ENCODE measurements at places on chromosomes 2 and 18.

DNA sequence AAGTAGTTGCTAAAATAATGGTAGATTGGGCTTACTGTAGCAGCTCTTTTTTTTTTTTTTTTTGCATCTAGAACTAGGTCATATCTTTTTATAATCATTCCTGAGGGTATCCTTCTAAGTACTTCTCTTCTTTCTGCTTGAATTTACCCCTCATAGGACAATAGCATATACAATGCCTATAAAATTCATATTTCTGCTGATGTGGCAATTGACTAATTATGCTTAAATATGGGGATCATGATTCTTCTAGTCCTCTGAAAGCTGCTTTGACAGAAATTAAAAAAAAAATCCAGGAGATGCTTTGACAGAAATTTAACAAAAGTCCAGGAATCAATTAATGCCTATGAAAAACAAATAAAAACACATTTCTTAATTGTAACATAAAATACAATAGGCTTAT, 358.4 kb downstream of the CCDC85A start:
- no peak for DNase-seq

DNA sequence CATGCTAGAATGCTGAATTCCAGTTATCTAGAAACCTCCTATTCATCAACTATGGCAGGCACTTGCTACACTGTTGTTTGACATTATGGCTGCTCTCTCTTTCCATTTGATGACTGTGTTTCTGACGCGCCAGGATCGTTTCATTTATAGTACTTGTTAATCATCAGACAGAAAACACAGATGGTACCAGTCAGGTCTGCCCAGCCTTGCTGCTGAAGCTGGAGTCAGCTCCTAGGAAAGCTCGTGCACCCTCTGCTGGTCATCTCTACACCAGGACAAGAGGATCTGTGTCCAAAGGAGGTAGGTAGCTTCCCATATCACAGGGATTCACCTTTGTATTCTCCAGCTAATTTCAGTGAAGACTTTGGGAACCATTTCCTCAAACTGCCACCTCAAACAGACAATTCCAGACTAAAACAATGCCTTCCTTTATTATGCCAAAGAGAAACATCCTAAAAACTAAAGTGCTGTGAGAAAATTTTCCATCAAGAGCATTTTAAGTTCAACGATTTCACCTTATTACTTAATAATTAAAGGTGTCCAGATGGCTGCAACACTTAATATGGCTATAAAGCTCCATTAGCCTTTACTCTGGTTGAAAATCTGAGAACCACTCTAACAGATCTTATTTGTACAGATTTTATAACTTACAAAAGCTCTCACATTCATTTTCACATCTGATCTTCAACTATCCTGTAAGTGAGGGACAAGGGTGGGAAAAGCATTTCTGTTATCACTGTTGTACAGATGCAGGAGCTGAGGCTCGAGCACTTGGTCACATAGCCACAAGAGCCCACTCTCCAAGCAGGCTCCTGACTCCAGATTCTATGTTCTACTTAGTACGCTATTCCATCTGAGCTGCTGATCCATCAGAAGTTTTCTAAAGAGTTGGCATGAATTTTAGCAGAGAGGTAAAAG, 17.5 kb downstream of the METTL8 start:
- peak; percentile 78 for DNase-seq

DNA sequence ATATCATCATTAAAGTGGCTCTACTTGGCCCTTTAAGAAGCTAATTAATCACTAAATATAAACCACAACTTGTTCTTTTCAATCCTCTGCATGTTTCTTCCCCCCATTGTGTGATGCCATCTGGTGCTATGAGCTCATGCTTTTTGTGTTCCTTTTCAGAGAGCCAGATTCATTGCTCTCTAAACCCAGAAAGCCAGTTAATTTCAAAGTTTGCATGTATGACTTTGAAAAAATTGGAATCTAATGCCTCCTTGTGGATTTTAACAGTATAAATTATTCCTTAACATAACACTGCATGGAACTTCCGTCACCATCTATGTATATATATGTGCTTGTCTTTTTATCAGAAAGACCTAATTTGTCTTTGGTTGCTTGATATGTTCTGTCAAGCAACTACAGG, 31.1 kb downstream of the TMEM178A start:
- DNase-seq: peak; percentile 17

- no peak for DNase-seq
Measured at GRCh38 chr18:12420821-12421421, 13.2 kb downstream of the PRELID3A start.

- no peak for DNase-seq
Measured at GRCh38 chr18:13565228-13565627, 161.1 kb downstream of the FAM210A start.

DNA sequence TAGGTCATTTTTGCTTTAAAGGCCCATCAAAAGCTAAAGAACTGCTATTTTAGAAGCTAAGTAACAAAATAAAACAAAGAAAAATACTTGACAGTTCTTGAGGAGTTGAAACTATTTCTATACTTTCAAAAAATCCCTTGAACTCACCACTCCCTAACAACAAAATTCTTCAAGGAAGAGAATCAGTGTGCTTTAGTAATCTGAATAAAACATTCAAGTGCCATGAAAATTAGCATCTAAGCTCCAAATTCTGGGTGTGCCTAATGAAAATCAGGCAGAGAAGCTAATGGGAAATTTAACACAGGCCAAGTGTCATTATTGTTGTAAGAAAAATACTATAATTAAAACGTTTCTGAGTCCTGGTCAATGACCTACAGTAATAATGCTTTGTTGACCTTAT, 456.3 kb downstream of the ZEB2 start:
- DNase-seq: no peak

DNA sequence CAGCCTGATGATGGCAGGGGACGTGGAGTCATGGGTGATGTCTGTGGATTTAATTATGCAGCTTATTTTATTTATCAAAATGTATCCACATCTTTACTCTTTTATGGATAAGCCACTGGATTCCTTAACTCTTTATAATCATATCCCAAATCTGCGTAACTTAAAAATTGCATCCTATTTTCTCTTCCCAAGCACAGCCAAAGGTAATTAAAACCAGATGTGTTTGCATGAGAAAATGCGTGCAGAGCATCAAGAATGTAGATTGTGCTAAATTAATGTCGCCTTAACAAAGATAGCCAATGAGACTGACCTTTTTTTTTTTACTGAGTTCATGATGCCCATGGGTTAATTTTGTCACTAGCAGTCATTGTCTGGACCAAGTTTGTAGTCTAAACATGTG, 10.0 kb downstream of the SH3RF3 start:
- no peak for DNase-seq

GRCh38 chr18:59011786-59012185, 127.9 kb upstream of the SEC11C start:
- no peak for DNase-seq

DNA sequence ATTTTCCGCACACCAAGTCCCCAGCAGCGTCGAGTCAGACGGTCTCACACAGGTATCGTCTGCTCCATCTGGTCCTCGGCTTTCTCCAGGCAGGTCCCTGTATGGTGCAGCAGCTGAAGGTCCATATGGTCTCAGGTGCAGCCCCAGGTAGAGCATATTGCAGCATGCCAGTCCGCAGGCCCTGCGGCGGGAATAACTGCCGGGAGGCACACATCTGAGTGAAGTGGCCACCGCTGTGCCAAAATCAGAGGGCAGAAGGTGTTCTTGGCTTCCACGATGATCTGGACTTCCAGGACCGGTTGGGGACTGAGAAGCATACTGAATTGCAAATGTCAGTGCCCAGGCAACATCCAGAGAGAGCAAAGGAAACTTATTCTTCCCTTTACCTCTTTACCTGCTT, 320.3 kb downstream of the RNF144A start:
- DNase-seq: no peak

DNA sequence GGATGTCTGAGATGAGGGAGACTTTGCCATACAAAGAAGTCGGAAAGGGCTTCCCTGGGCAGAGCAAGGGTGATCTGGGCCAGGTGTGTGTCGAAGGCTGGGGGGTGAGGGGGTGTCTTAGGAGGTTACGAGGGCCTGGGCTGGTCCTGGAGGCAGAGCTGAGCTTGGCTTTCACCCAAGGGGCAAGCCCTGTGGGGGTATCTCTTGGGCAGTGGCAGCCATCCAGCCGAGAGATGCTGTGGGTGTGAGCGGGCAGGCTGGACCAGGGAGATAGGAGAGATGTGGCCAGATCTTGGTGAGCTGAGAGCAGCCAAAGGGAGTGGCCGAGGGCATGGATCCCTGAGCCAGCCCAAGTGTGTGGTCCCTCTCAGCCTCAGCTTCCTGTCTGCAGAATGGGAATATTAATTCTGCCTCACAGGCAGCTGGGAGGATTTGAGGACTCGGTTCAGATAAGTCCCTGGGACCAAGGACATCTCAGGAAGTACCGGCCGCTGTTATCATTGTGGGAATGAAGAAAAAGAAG, 33.0 kb downstream of the MAL start:
- no peak for DNase-seq

DNA sequence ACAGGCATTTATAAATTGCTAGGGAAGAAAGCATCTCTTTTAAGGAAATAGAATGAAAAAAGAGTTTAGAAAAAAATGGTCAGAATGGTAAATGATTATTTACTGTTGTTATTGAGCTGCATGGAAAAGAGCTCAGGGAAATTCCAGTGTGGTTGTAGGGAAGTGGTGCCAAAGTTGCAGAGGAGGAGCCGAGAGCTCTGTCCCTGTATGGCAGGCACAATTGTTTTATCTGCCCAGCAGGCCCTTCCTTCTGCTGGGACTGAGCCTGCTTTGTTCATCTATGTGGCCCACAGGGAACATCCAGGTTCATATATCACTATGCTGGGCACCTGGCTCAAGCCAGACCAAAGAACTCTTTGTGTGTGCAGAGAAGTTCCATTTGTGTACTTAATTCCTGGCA, 80.8 kb upstream of the AGAP1 start:
- DNase-seq: no peak

- DNase-seq: no peak
Measured at GRCh38 chr2:15031745-15032240, 399.3 kb downstream of the LRATD1 start.

DNA sequence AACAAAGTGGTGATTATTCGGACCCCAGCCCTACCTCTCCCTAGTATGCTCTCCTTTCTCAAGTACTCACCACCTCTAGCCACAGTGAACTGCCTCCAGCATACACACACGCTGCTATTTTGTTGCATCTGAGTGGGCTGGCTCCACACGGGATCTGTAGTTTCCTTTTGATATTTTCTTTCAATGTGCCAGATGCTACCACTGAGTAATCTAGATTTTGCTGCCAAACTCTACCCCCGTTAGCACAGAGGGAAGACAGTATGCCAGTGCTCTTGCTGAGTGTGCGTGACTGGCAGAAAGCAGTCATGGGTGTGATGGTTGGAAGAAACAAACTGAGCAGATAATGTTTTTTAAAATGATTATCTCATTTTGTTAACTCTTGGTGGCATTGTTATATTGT, 11.6 kb downstream of the CFLAR start:
- DNase-seq: peak; percentile 87

DNA sequence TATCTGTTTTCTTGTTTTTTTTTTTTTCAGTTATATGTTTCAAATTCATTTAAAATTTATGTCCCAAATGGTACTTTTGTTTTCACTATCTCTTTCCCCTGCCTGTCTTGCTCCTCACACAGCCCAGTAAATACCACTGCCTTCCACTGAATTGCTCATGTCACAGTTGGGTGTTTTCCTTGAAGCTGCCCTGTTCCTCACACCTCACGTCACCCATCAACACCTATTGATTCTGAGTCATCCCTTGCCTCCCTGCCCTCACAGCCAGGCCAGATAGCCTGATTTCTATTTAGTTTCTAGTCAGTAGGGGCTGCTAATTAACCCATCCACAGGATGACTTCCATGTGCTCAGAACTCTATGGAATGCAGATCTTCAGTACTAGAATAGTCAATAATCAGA, 25.3 kb downstream of the FSHR start:
- no peak for DNase-seq

DNA sequence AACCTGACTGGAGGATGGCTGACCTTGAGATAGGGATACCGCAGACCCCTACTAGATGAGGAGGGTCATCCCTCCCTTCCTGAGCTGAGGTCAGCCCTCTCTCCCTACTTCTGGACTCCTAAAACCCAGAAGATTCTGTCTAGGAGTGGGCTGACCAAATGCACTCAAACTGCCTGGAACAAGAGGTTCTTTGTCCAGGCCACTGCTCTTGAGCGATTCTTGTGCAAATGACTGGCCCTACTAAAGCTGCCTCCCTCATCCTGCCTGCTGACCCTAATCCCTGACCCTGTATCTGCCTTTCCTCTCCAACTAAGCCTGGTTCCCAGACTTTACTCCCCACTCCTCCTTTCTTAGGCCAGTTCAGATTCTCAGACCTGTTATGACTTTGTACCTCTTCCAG, 56.2 kb downstream of the EFR3B start:
- no peak for DNase-seq

GRCh38 chr2:102094917-102095316, 47.6 kb upstream of the IL1R1 start:
- DNase-seq: peak; percentile 52

GRCh38 chr2:105786231-105787230, 41.8 kb downstream of the NCK2 start:
- no peak for DNase-seq

DNA sequence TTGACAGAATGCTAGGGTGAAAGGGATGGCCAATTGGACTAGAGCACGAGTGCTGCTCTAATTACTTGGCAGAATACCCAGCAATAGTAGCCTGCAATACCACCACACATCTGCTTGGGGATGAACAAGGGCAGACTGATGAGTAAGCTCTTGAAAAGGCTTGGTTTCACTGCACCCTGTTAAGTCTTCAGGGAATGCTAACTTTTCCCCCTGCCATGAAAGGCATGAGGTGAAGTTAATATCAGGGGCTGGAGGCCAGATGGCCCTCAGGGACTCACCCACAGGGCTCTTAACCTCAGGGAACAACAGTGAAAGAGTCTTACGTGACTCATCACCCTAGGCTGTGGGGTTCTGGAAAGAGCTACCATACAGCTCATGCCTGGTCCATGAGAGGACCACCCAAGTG, 51.7 kb upstream of the MYL1 start:
- DNase-seq: no peak

DNA sequence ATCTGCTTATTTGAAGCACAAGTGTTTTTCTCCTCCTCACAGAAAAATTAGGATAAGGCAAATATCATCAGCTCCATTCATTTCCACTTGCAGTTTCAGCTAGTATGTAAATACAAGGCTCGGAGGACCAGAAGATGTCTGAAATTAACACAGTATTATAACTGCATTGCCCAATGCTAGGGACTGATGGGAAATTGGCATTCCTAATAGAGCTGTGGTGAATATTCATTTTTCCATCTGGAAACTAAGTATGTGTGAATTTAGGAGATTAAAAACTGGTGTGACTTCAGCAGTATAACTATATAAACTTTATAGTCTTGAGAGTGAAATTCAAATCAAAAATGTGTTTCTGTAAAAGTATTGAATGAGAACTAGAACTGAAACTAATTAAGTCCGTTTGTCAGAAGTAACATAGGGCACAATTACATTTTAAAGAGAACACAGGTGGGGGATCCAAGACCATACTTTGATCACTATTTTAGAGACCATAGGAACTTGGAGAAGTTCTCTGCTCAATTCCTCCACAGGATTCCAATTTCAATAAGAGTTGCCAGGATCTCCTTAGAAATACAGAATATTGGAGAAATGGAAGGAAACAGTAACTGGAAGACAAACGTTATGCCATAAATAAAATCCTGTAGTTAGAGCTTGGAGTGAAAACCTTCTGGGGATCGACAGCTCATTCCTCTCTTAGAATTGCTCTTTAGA, 12.1 kb upstream of the ITGA6 start:
- no peak for DNase-seq

GRCh38 chr2:186263673-186264250, 222.3 kb upstream of the ZC3H15 start:
- no peak for DNase-seq
